Neural progenitor cell (in vitro differentiated cells): ENCODE measurements at places on chromosomes 2 and 18.
A peak's percentile ranks its signal among the peaks of the same experiment; 100 is the strongest.

DNA sequence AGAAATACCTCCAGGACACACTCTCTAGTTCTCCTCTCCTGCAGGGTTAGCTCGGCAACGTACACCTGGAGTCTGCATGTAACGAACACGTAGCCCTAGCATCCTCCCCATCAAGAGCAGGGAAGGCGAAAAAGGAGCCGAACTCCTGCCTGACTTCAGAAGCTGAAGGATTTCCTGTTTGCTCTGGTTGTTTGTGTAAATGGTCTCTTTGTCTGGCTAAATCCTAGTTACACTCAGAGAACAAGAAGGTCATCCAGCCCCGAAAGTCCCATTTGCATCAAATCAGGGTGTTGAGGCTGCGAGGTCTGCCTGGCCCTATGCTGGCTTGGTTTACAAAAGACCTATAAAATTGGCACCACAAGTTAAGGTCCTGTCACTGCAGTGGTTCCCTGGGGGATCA lies 66.4 kb upstream of the POMC start:
- no peaks in the 10 kb centered on the region for H3K36me3 ChIP-seq
- no peaks in the 10 kb centered on the region for H3K27me3 ChIP-seq
- peak overlapping the region; percentile 60 for H3K27ac ChIP-seq
- H3K4me1 ChIP-seq, result peaks cover 1% of the 10 kb centered on the region

DNA sequence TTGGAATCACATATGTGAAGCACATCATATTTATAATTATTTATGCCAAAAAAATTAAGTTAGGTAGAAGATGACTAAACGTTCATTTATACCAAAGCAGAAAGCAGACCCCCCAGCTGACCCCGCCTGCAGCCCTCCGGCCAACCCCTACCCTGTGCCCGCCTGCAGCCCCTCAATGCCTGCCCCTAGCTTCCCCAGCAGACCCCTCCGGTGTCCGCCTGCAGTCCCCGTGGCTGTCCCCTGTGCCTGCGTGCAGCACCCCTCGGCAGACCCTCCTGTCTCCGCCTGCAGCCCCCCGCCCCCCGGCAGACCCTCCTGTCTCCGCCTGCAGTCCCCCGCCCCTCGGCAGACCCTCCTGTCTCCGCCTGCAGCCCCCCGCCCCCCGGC lies 136.2 kb downstream of the NFATC1 start:
- DNase-seq, result no peak
- no peak overlapping the region for H3K4me3 ChIP-seq
- H3K4me1 ChIP-seq, result peaks cover 2% of the 10 kb centered on the region
- peaks cover 39% of the 10 kb centered on the region for H3K27me3 ChIP-seq

DNA sequence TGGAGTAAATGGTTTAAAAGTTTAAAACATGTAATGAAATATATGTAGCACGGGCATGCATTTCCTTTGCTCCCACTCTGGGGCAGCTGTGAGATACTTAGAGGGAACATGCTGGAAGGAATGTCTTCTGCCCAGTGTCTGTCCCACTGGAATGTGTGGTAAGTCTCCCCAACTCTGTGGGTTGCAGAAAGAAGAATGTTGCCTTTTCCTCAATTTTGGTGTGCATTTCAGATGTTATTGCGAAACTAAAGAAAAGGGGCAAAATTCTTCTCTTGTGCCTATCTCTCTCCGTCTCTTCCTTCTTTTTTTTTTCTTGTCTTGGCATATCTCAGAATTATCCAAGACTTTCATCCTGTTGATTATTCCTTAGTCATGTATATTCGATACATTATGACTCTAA lies 201.1 kb downstream of the SH3RF3 start:
- H3K4me1 ChIP-seq, result no peaks in the 10 kb centered on the region
- no peak overlapping the region for H3K27ac ChIP-seq
- no peaks in the 10 kb centered on the region for H3K27me3 ChIP-seq
- no peak overlapping the region for H3K4me3 ChIP-seq

- H3K27ac ChIP-seq, result no peak overlapping the region
- H3K4me3 ChIP-seq, result no peak overlapping the region
- no peak for DNase-seq
- H3K36me3 ChIP-seq, result no peaks in the 10 kb centered on the region
Measured at GRCh38 chr18:23283916-23284430, 148.7 kb downstream of the CABLES1 start.
